ENCODE measurements at places on chromosomes 6 and 20.

DNA sequence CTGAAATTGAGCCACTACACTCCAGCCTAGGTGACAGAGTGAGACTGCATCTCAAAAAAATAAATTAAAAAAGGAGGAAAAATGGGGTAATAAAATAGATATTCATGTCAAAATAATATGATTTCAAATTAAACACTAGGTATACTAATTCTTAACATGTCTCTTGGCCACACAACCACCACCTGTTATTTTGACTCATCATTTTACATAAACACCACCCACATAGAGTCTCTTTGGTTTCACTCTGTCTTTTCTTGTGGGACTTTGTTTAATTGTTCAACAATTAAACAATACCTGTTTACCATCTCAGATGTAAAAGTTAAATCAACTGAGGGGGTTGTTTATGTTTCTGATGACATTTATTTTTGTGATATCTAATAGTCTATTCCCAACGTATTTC lies 476.8 kb upstream of the ADGRB3 start:
- DNase-seq = no peak

GRCh38 chr6:41901882-41902519 lies 6.8 kb upstream of the USP49 start:
- no peak for DNase-seq

DNA sequence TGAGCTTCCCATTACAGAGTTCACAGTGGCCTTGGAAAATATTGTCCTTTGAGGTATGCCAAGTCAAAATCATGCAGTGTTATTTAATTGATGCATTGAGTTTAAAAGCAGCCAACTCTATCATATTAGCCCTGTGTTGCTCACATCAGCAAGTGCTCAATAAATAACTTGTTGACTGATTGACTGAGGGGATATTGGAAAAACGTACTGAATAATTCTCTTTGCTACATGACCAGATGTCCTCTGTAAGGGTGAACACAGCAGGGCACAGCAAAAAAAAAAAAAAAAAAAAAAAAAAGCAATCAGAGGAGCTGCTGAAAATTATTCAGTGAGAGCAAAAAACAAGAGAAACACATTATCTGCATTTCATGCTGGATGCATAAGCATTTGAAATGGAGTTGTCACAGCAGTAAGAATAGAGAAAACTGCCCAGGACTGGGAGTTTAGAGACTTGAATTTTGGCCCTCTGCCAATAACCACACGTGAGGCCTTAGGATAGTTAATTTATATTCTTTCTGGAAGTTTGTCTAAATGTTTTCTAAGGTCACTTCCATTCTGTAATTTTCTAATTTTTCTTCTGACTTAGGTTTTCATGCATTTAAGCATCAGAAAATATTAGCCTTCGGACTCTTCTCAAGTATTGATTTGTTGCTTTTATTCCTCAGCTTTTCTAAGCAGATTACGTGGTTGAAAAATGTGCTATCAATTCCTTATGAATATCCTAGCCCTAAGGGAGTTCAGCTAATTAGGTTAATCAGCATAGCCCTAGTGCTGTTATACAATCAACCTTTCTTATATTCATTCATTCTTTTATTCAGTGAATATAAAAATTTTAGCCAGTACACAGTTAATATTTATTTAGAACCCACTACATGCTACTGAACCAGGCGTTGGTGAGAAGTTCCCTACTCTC lies 246.8 kb upstream of the STXBP5 start:
- DNase-seq = no peak

GRCh38 chr20:50924261-50924920 lies 6.8 kb downstream of the ADNP start:
- DNase-seq = no peak

- no peak for DNase-seq
These were observed 1.4 kb downstream of the BMP6 start for GRCh38 chr6:7727086-7727945.

DNA sequence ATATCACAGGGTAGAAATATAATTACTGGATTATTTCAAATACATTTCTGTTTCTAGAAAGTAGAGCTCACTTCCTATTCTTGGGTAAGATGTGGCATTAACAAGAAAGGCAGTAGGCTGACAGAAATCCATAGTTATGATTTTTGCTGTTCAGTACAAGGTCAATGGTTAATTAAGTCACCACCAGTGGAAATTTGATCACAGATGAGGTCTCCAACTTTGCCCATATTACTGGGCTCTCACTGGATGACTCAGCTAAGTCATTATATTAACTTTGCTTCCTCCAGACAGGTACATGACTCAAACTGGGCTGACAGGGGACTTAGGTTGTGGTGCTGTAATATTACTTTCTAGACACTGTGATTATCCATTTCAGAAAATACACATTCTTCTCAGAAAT lies 212.4 kb downstream of the GRIK2 start:
- no peak for DNase-seq

DNA sequence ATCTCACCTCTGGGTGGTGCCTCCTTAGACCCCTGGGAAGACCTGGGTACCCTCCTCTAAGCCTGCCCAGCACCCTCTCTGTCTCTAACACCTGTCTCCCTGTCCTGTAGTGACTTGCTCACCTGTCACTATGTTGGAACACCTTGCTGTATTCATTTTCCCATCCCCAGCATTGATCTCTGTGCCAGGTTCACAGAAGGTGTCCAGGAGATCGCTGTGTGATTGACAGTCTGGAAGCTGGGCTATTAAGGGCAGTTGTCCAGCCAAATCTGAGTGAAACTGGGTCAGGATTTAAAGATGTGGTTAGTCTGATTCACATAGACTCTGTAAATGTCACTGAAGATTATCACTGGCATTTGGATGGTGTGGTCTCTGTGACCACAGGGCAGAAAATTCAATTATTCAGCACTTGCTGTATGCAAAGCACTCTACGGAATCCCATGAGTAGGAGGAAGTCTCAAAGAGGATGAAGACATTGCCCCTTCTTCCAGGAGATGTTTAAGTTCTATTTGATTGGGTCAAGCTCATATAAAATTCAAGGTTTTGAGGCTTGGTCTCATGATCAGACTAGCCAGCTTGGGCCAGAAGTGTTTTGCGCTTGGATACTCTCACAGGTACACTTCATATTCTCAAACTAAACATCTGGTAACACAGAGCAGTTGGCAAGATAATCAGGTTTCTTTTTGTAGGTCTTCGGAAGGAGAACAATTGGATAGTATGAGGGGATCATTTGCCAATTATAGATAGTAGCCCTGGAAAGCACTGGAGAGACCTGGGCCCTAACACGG lies 57.8 kb upstream of the TAGAP start:
- DNase-seq = no peak

DNA sequence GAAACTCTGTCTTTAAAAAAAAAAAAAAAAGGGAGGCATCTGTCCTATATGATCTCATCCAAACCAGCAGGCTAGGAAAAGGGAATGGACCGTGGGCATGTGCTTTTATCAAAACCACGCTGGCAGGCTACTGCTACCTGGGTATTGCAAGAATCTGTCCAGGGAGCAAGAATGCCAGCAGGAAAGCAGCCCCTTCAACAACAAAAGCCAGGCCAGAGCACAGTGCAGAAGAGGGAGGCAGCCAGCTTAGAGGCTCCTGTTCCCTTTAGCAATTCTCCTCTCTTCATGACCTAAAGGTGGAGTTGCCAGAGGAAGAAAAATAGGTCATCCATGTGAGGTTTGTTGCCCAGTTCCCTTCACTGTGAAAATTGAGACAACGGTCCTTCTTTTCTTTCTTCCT lies 18.2 kb downstream of the TBC1D20 start:
- no peak for DNase-seq
